ENCODE measurements at places on chromosomes 7 and 10.

GRCh38 chr7:120164-120991 lies 72.0 kb upstream of the FAM20C start:
- no peak for DNase-seq

DNA sequence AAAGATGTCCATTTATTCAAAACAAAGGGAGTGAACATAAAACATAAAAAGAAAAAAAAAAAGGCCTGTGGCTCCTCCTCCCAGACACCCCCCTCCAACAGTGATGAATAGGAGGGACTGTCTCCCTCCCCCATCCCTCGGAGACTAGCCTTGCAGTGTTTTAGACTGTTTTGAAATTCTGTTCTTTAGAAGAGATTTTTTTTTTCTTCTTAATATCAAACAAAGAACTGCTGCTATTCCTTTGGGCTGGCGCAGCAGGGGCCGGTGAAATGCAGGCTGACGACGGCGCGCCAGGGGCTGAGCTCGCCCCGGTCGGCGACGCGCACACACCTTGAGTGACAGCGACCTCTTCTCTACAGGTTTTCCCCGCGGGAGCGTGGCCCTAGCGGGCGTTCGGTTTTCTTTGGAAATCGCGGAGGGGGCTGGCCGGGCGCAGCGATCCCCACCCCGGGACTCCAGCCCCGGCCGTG lies at the start of gene LANCL2:
TSS of gene LANCL2 (plus strand) at position 133 of the 470 bp plus-strand sequence. CDS start 689 bp downstream, outside the sequence.
- DNase-seq, result peak; percentile 49

- peak; percentile 28 for DNase-seq
These were observed 474 bp downstream of the ORC5 start for GRCh38 chr7:104207348-104207730.

DNA sequence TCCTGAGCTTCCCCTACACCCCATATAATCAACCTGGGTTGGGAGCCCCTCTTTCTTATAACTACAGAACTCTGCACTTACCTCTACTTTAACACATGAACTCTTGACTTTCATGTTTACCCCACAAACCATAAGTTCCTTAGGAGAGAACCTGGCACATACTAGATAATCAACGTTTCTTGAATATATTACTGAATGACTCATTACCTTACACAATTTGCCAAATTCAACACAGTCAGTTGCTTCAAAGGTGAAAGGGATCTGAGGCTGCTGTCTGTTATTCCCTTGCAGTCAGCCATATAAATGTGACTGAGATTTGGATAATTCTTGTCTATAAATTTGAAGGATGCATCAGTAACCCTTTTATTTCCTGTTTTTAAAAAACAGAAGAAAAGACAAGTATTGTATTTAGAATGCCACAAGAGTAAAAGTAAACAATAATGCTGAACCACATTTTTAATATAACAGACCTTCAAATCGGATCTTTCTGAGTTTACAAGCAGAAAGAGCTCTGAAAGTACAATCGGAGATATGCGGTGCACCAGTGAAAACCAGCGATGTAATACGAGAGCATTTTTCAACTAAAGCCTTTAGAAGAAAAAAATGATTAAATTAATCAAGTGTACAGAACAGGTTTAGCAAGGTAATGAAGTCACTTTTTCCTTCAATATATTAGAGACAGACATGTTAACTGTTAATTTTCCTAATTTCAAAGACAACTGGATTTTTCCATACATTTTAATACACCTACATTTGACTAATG lies 29.5 kb upstream of the LRRC17 start:
- DNase-seq, result peak; percentile 69

GRCh38 chr10:114096864-114097263 lies 53.2 kb downstream of the ADRB1 start:
- no peak for DNase-seq

DNA sequence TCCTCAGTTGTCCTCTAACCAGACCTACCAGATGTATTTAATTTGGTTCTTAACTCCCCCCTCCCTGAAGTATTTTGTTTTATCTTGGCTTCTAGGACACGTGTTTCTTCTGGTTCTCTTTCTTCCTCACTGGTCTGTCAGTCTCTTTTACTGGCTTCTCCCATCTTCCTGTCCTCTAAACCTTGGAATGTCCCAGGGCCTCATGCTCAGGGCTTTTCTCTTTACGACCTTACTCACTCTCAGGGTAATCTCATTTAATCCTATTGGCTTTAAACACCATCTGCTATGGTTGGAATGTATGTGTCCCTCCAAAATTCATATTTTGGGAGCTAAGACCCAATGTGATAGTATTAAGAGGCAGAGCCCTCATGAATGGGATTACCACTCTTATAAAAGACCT lies 418.2 kb upstream of the PODXL start:
- no peak for DNase-seq

DNA sequence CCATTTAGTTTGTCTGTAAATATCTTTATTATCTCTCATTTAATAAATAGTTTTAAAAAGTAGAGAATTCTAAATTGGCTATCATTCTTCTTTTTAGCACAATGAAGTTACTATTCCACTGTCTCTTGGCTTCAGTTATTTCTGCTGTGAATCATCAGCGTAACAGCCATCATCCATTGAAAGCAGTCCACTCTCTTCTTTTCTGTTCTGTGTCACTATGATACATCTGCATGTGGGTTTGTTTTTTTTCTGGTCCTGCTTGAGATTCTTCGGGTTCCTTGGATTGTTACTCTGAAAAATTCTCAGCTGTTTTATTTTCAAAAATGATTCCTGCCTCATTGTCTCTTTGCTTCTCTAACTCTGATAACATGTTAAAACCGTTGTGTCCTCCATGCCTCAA lies 52.5 kb downstream of the CSGALNACT2 start:
- DNase-seq, result peak; percentile 54

DNA sequence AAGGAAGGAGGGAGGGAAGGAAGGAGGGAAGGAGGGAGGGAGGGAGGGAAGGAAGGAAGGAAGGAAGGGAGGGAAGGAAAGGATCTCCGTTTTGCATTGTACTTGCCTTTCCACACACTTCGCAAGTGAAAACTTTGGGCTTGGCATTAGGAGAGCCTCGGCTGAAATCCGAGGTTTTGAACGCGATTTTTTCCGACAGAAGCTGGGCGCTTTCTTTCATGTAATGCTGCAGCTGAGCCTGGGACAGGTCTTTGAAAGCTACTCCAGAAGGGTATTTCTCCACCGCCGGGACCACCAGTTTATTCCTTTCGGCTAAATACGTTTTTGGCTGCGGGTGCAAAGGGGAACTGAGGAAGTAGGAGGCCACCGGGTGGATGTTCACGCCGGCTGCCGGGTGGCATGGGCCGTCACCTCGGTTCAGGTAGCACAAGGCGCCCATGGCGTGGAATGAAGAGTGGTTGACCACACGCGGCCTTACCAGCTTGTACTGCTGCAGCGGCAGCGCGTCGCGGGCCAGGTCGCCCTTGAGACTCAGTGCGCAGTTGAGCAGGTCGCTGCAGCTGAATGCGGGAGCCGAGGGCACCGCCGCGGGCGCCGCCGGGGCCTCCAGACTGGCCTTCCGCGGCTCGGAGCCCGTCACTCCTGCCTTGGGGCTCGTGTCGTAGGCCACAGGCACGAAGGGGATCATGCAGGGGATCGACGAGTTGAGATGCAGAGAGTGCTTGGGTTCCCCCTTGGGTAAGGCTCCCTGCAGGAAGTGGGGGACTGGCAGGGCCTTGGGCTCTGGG lies 825 bp downstream of the FEZF1 start:
- no peak for DNase-seq

GRCh38 chr7:66277492-66277891 lies 72.4 kb downstream of the TPST1 start:
- no peak for DNase-seq

- DNase-seq, result no peak
These were observed 68.3 kb downstream of the ITGB1 start for GRCh38 chr10:32889631-32890212.

DNA sequence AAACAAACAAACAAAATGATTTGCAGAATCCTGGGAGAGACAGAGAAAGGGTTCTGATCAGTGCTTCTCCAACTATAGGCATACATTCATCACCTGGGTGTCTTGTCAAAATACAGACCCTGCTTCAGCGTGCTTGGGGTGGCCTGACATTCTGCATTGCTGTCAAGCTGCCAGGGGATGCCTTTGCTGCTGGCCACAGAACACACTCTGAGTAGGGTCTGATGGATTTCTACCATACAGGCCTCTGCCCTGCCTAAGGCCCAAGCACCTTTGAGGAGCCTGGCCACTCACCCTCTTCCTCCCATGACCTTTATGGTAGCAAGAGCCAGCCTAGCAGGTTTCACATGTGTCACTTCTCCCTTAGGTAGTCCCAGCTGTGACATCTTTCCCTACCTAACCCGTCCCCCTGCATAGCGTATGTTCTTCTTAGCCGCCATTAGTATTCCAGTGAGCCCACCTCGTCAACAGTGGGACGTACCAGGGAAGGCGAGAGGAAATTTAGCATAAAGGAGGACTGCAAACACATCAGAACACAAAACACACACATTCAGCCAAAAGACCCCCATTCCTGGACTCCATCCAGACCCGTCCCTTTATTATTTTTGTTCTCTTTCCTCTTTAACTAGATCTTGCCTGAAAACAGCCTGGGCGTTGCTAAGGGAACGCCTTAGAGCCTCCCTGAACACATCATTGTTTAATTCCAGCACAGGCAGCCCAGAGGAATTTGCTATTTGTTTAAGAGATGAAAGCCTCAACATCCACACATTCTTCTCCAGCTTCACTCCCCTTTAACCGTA lies 43.9 kb upstream of the PODXL start:
- peak; percentile 18 for DNase-seq

DNA sequence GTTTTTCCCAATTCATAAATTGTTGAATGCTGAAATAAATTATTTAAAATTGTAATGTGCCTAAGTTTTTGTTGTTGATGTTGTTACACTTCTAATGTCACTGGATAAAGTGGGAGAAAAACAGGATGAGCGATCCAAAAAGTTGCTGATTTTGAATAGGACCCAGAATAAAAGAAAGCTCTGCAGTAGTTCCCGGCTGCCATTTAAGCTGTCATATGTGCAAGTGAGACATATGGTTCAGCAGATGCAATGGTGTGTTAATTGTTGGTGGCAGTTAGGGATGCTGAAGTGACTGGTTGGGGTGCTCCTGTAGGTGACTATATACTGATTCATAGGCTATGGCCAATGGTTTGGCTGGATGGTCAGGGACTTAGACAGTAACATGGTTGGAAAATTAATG lies 1517.4 kb upstream of the LRRTM3 start:
- no peak for DNase-seq

- DNase-seq, result peak; percentile 61
These were observed 25.7 kb downstream of the FAM13C start for GRCh38 chr10:59336632-59337031.

DNA sequence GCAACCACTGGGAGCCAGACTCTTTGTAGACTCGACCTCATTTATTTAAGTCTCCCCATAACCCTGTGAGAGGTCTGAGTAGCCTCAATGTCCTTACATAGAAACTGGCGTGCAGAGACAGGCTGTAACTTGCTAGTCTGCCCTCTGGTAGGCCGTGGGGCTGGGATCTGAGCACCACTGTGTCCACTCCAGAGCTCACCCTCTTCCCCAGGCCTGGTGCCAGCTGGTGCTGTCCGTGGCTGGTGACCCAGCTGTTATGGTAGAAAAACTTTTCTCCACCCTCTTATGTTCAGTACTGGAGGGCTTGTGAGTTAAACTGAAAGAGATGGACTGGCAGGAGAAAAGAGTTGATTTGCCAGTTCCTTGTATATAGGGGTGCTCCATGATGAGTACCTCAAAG lies 41.9 kb downstream of the ADAMTS14 start:
- no peak for DNase-seq

DNA sequence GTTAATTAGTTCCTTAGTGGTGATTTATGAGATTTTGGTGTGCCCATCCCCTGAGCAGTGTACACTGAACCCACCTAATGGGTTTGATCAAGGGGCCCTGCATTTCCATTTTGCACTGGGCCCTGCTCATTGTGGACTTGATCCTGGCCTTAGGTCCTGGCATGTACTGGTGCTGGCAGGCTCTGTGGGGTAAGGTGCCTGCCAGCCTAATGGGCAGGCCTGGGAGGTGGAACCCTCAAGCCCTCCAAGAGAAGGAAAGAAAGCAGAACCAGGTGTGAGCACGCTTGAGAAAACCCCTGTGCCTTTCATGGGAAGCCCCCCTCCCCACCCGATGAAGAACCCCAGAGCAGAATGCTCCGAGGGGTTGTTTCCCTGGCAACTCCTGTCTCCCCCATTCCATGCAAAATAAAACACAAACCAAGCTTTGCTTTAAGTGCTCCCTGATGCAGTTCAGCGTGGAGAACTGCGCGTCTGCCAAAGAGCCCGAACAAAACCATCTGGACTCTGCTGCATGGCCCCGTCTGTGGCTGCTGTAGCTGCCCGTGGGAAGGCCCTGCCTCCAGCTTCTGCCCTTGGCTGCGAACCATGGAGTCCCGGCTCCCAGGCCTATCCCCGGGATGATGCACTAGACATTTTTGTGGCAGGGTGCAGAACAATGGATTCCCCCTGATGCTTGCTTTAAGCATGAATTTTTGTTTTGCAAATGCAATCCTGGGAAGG lies 123.3 kb downstream of the PRPF18 start:
- no peak for DNase-seq

DNA sequence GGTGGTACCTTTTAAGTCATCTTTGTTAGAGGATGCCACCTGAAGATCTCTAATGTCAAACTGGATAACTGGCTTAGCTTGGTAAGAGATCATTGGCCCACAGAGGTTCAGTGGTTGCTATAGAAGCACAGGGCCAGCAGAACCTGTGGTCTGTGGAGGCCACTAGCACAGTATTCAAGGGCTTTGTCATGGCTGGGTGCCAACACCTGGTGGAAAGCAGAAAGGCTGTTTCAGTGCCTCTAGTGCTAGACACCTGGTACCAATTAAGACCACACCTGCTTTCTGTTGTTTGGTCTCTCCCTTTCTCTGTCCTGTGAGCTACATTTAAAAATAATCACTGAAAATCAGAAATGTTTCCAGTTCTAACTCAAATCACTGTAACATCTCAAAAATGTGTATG lies 10.0 kb upstream of the PCGF5 start:
- DNase-seq, result no peak

DNA sequence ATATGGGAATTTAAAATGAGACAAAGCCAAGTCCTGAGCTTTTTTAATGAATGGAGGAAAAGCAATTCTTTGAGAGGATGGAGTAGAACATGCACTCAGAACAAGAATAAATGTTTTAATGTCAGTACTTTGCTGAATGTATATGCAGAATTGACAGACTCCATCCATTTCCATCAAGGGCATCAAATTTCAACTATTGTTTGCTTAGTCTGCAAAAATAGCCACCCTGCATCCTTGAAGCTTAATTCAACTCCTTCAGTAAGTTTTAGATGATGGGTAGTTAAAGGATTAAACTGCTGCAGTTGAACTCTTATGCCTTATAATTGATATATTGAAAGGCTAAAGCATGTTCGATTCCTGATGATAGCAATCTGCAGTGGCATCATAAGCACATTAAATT lies 99.7 kb upstream of the IFRD1 start:
- DNase-seq, result no peak

GRCh38 chr10:100339236-100339635 lies 7.8 kb upstream of the SCD start:
- no peak for DNase-seq

GRCh38 chr10:58399410-58399809 lies 14.2 kb downstream of the TFAM start:
- peak; percentile 77 for DNase-seq
